ENCODE measurements at places on chromosomes 1 and 21.

GRCh38 chr1:195903203-195903602, 705.0 kb downstream of the KCNT2 start:
- DNase-seq = no peak

DNA sequence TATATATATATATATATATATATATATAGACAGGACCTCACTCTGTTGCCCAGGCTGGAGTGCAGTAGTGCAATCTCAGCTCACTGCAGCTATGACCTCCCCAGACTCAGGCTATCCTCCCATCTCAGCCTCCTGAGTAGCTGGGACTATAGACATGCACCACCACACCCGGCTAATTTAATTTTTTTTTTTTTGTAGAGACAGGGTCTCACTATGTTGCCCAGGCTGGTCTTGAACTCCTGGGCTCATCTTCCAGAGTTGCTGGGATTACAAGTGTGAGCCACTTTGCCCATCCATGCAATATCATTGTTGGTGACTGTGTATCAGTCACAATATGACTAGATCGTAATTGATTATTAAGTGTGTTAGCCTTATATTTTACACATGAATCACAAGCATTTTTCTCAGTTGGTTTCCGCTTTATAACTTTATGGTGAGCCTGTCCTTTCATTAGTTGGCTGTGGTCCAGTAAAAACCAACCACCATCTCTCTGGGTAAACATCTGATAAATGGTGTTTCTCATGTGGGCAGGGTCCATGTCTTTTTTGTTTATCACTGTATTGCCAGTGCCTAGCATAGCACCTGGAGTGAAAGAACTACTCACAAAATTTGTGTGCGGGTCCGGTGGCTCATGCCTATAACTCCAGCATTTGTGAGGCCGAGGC, 63.6 kb downstream of the MYOM3 start:
- DNase-seq = no peak

- no peak for DNase-seq
Observed at GRCh38 chr21:35448876-35449599, 399.9 kb upstream of the RUNX1 start.

- no peak for DNase-seq
Observed at GRCh38 chr1:192801451-192801850, 7.4 kb upstream of the RGS2 start.

DNA sequence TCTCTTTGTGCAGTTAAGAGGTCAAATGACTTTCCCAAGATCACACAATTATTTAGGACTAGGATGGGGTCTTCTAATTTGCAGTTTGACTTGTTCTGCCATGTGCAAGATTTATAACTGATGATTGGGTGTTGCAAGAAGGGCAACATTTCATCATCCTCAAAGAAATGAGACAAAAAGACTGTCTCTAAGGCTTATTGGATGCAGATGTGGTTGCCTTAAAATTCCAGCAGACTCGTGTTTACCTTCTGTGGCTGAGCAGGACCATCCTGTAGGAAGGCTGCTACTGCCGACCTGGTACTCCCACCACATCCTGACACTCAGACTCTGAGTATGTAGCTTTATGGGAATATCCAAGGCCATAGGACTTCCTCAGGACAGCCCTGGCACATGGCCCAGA, 99.9 kb upstream of the SGIP1 start:
- DNase-seq = peak; percentile 44
